T-helper 22 cell (primary cell): ENCODE measurements at places on chromosomes 7 and 10.

GRCh38 chr7:134359787-134360432 is 43.2 kb upstream of the SLC35B4 start:
- DNase-seq: no peak

- DNase-seq: no peak
These were observed 106.8 kb upstream of the PDCD4 start for GRCh38 chr10:110764793-110765512.

- DNase-seq: no peak
These were observed 46.2 kb downstream of the GRK5 start for GRCh38 chr10:119253433-119254174.

- no peak for DNase-seq
These were observed 103.7 kb upstream of the HGF start for GRCh38 chr7:81873559-81873958.
